Memory B cell (primary cell): ENCODE measurements at places on chromosomes 12 and 14.

GRCh38 chr12:55726971-55727370 is 1.8 kb downstream of the CD63 start:
- no peaks in the 10 kb centered on the region for H3K36me3 ChIP-seq
- no peaks in the 10 kb centered on the region for H3K27me3 ChIP-seq
- H3K27ac ChIP-seq, result peak overlapping the region; percentile 88
- no peak for DNase-seq
- peak overlapping the region; percentile 91 for H3K4me3 ChIP-seq
- H3K4me1 ChIP-seq, result peaks cover 29% of the 10 kb centered on the region

- no peaks in the 10 kb centered on the region for H3K36me3 ChIP-seq
- H3K4me3 ChIP-seq, result no peak overlapping the region
- no peaks in the 10 kb centered on the region for H3K27me3 ChIP-seq
Measured at GRCh38 chr12:78171061-78171460, 340.4 kb downstream of the NAV3 start.

DNA sequence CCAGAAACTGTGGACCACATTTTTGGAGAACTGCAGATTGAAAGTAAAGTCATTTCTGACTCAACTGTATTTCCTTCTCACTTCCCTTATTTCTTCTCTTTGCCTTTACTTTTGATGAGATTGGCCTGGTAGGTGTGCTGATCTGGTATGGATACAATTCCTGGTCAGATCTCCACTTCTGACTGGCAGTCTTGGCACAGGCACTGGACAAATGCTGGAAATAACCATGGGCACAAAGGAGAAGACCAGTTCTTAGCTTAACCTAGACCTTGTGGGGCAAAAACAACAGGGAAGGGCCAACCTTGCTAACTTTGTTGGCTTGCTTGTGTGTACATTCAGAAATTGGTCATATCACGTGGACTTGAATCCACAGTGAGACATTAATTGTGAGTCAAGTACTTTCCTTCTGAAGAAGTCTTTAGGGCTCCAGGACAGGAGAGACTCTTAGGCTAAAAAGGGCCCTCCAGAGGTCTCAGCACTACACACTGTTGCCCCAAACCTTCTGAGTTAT is 75.0 kb downstream of the DIP2B start:
- H3K36me3 ChIP-seq, result no peaks in the 10 kb centered on the region
- no peak for DNase-seq
- no peaks in the 10 kb centered on the region for H3K27me3 ChIP-seq
- no peak overlapping the region for H3K27ac ChIP-seq
- H3K4me1 ChIP-seq, result peaks cover 8% of the 10 kb centered on the region

DNA sequence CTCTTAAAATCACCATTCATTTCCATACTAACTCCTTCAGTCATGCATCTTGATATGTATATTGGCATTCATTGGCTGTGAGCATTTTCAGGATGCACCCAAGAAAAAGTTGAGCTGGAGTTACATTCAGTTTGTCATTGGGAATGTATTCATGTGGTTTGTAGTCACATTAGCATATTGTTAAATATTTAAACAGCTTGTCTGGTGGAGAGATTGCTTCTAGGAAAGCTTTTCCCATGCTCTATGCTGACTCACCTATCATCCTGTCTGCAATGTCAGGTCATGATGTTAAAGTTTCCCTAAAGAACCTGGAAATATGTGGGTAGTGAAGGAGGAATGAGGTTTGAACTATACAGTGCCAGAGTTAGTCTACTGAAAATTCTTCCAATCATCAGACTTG is 583.6 kb downstream of the GALC start:
- no peaks in the 10 kb centered on the region for H3K36me3 ChIP-seq
- H3K27me3 ChIP-seq, result no peaks in the 10 kb centered on the region
- H3K27ac ChIP-seq, result no peak overlapping the region
- H3K4me3 ChIP-seq, result no peak overlapping the region

DNA sequence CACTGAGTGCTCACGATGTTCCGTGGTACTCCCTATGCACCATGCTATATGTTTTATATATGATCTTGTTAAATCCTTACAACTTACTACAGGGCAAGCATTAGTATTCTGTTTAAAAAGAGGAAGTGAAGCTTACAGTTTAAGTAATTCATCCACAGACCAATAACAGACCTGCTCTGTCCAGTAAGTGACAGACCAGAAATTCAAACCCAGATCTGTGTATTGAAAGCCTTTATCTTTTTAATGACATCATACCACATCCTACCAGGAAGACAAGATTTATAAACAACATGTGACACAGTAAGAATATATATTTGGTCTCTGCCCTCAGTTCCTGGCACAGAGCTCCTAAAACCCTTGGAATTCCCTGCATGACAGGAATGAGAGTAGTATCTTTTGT is 206.5 kb downstream of the STXBP6 start:
- no peaks in the 10 kb centered on the region for H3K36me3 ChIP-seq
- H3K4me1 ChIP-seq, result no peaks in the 10 kb centered on the region
- H3K4me3 ChIP-seq, result no peak overlapping the region
- H3K27ac ChIP-seq, result no peak overlapping the region
- DNase-seq, result no peak

DNA sequence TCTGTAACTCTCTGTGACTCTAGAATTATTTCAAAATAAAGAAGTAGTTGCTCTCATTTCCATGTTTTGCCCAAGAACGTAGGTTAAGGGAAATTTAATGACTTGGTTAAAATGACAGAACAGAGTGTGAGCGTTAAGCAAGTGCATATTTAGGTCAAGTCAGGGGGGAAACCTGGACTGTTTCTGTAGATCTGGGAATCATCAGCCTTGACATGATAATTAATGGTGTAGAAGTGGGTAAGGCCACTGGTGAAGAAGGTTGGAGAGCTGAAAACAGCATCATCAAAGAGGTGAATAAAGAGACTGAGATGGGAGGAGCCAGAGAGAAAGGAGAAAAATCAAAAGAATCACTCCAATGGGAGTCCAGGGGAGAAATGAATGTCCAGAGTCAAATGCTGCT is 49.4 kb upstream of the STK38L start:
- H3K27ac ChIP-seq, result no peak overlapping the region
- no peaks in the 10 kb centered on the region for H3K27me3 ChIP-seq
- no peak for DNase-seq
- no peaks in the 10 kb centered on the region for H3K4me1 ChIP-seq

DNA sequence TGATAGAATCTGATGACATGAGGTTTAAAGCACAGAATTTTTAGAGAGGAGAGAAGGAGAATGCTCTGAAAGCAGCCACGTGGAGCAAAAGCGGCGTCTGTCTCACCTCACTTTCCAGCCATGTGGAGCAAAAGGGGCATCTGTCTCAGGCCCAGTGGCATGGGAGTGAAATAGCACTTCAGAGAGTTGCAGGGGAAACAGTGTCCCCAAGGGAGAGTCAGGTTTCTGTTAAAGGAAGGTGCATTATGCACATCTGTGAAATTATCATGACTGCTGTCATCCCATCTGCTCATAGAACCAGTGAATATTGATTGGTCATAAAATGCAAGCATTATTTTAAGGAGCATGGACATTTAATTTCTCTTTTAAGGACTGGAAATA is 124.0 kb downstream of the BICD1 start:
- no peaks in the 10 kb centered on the region for H3K27me3 ChIP-seq
- no peak overlapping the region for H3K4me3 ChIP-seq
- H3K27ac ChIP-seq, result no peak overlapping the region
- DNase-seq, result no peak
- peaks cover 3% of the 10 kb centered on the region for H3K36me3 ChIP-seq

- H3K4me3 ChIP-seq, result no peak overlapping the region
- H3K27ac ChIP-seq, result no peak overlapping the region
- no peaks in the 10 kb centered on the region for H3K27me3 ChIP-seq
- H3K36me3 ChIP-seq, result peaks cover 2% of the 10 kb centered on the region
Measured at GRCh38 chr12:69508621-69509020, 38.4 kb downstream of the FRS2 start.

DNA sequence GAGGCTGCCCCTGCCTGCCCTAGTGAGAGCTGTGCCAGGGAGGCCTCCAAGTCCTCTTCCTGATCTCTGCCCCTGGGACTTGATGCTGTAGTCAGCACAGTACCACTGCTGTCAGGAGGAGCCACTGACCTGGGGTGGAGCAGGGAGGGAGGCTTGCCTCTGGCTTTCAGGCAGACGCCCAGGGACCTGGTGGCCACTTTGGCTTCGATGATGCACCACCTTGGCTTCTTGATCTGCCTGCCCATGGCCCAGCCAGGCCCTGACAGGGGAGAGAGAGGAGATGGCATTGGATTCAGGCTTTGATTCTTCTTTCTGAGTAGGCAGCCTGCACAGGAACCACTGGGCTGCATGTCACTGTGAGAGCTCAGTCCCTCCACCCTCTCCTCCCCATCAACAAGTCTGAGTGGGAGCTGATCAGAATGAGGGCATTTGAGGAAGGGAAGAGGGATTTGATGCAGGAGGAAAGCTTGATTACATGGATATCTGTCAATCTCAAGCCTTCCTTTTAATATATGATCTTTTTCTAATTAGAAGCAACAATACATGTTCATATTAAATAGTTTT is 24.7 kb downstream of the TMEM63C start:
- no peaks in the 10 kb centered on the region for H3K4me1 ChIP-seq
- peaks cover 1% of the 10 kb centered on the region for H3K27me3 ChIP-seq
- H3K36me3 ChIP-seq, result no peaks in the 10 kb centered on the region

GRCh38 chr12:102197789-102198188 is at the start of gene PMCH:
TSS of gene PMCH (minus strand) at chr12:102197833. CDS start at chr12:102197770, 63 bp downstream.
- DNase-seq, result no peak
- no peaks in the 10 kb centered on the region for H3K4me1 ChIP-seq
- no peak within 1 kb of the TSS for H3K4me3 ChIP-seq
- no peak within 1 kb of the TSS for H3K27ac ChIP-seq

GRCh38 chr14:96275177-96276112 is 19.4 kb downstream of the BDKRB1 start:
- DNase-seq, result peak; percentile 13
- H3K27me3 ChIP-seq, result peaks cover 2% of the 10 kb centered on the region
- H3K4me1 ChIP-seq, result no peaks in the 10 kb centered on the region
- H3K27ac ChIP-seq, result no peak overlapping the region
- H3K36me3 ChIP-seq, result peaks cover 6% of the 10 kb centered on the region
- no peak overlapping the region for H3K4me3 ChIP-seq

- no peak overlapping the region for H3K27ac ChIP-seq
- H3K4me3 ChIP-seq, result no peak overlapping the region
- no peaks in the 10 kb centered on the region for H3K36me3 ChIP-seq
- peaks cover 15% of the 10 kb centered on the region for H3K27me3 ChIP-seq
- peaks cover 12% of the 10 kb centered on the region for H3K4me1 ChIP-seq
- DNase-seq, result no peak
Measured at GRCh38 chr12:130970165-130970907, 16.6 kb downstream of the ADGRD1 start.

GRCh38 chr12:1924996-1925683 is 6.7 kb upstream of the CACNA2D4 start:
- peaks cover 3% of the 10 kb centered on the region for H3K36me3 ChIP-seq
- peaks cover 51% of the 10 kb centered on the region for H3K4me1 ChIP-seq
- peak overlapping the region; percentile 97 for H3K27ac ChIP-seq

- DNase-seq, result no peak
- peaks cover 27% of the 10 kb centered on the region for H3K36me3 ChIP-seq
- H3K27ac ChIP-seq, result no peak overlapping the region
- H3K27me3 ChIP-seq, result no peaks in the 10 kb centered on the region
- peaks cover 3% of the 10 kb centered on the region for H3K4me1 ChIP-seq
- H3K4me3 ChIP-seq, result no peak overlapping the region
Measured at GRCh38 chr14:96564389-96564788, 62.2 kb downstream of the PAPOLA start.
